ENCODE measurements at places on chromosomes 2 and 18.

DNA sequence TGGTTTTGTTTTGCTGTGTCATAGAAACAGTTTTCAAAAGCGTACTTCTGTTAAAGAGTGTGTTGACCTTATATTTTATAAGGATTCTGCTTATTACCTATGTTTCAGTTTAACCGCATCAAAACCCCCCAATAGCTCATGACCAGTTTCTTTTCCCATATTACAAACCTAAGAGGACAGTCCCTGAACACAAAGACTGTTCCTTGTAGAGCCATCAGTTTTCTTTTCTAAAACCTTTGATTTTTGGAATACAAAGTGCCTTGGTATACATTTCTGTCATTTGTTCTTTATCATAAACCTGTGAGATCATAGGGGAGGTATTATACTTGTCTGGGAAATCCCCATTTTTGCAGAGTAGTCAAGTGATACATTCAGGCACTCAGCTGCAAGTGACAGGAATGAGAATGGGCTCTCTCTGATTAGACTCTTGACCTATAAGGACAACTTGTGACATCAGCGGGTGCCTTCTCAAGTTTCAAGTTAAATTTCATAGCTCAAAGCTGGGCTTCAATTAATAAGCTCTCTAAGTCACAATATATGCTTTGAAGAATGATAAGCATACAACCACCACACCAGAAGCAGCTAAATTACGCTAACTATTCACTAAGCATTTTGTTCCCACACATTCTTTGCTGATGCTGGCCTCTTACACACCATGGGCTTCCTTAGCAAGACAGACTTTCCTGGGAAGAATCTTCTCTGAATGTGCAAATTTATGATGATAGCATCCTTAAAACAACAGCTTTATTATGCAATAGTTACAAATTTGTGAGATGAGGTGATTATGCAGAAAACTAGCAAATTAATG lies 97.5 kb upstream of the CD302 start:
- DNase-seq = no peak

DNA sequence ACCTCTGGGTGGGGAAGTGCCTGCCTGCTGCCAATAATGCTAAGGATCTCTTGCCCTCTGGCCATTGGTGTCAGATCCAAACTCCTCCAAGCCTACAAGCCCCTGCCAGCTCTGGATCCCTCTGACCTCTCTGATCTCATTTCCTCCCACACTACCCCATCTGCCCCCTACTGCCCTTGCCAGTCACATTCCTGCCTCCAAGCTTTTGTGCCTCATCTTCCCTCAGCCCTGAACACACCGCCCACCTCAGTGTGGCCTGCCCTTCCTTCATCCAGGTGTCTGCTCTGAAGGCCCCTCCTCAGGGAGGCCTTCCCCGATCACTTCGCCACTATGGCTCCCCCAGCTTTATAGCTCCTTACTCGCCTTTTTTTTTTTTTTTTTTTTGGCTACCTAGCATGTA lies 161.0 kb upstream of the GLI2 start:
- DNase-seq = no peak

- DNase-seq = no peak
Measured at GRCh38 chr2:237159006-237159911, 73.6 kb downstream of the COPS8 start.

- peak; percentile 42 for DNase-seq
Measured at GRCh38 chr18:63224630-63225029, 94.9 kb downstream of the BCL2 start.

DNA sequence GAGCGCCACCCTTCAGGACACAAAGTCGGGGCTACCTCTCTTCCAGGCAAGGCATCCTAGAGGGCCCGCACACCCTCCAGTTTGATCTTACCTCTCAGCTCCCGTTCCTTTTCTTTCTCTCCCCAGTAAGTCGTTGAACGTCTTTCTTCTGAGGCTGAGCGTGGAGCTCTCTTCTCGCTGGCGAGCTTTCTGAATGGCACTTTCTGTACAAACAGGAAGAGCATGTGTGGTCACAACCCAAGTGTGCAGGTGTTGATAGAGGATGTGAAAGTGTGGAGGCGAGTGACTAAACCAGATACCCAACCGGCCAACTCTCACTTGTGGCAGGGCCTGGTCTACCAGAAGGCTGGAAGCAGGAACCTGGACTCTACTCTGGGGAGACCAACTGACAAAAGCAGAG lies at the start of gene AFF3:
TSS of gene AFF3 (minus strand) at position 198 of the 400 bp plus-strand sequence. CDS start 38,136 bp downstream, outside the sequence.
- no peak for DNase-seq

DNA sequence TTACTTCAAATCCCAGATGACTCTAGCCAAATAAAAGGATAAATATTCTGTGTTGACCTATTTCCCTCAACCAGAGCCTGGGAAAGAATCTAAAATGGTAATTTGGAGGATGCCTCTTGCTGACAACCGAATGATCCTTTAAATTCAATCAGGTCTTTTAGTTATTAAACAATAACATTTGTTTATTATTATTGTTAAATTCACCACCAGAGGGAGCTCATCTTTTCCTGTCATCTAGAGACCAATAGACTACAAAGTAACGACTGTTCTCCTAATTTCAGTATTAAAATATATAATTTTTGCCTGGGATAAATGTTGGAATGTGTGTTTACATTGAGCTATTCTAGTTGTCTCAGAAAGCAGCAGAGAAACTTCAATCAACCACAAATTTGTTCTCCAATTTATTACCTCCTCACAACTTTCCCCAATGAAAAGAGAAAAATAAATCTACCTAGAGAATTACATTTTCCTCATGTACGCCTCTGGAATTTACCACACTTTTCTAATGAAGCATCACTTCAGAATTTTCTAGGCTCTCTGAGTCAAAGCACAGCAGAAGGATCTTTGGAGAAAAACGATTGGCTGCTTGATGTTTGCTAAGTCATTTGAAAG lies 142.7 kb downstream of the SCG2 start:
- DNase-seq = no peak

- no peak for DNase-seq
Measured at GRCh38 chr2:239118264-239118663, 270.4 kb downstream of the TWIST2 start.

GRCh38 chr2:88873620-88874019 lies 182.1 kb downstream of the RPIA start:
- no peak for DNase-seq

GRCh38 chr2:18831916-18832510 lies 242.6 kb upstream of the NT5C1B start:
- no peak for DNase-seq

- no peak for DNase-seq
Measured at GRCh38 chr2:9657083-9657482, 26.3 kb upstream of the YWHAQ start.

DNA sequence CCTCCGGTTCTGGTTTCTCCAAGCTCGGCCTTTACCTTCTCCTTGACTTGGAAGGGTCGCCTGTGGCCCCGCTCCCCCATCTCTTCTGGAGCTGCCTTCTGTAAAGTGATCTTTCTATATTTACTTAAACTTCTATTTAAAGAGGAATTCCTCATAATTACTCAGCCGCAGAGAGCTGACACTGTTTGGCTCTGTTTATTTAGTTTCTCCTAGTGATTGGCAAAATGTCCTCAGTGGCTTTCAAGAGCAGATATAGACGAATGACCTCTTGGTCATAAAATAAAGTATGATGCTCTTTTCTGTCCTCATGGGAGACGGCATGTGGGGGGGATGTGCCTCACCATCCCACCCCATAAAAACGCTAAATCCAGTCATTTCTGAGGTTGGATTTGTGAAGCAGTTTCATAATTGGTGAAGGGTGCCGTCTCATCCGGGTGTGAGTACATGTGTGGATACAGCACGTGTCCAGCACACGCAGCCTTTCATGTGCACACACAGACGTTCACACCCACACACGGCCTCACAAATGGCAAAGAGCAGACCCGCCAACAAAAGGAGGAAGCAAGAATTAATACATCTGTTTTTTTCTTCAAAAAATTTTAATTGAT lies 43.4 kb upstream of the SMAD7 start:
- no peak for DNase-seq

DNA sequence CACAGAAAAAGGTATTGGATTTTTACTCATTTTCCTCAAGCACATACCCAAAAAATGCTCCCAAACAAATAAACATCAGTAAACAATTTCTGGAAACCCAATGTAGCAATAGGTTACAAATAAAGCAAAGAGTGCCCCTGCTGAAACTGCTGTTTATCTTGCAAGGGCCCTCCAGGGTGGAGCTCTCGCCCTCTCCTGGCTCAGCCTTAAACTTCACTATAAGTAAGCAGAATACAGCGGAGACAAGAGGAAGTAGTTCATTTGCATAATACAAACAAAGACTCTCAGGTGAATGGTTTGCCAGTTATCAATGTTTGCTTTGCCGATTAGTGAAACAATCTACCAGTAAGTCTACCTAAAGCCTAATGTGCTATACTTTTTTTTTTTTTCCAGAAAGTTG lies 437.6 kb downstream of the DLGAP1 start:
- DNase-seq = no peak

DNA sequence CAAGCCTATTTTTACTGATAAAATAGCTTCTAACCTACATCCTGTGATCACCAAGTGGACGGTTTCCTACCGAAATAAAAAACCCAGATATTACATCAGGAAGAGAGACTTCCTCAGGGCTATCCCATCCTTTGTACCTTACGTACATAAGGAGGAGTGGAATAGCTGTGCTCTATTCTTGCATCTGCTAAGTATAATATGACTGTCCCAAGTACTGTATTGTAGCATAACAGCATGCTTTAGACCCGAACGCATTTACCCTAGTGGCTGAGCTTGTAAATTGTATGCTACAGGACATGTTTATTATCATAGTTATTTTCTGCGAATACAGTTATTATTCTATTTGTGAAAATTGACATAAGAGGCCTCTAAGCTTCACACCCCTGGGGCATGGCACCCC lies 302.4 kb downstream of the CLIP4 start:
- DNase-seq = no peak

- DNase-seq = no peak
Measured at GRCh38 chr2:128714851-128715312, 396.2 kb upstream of the HS6ST1 start.

DNA sequence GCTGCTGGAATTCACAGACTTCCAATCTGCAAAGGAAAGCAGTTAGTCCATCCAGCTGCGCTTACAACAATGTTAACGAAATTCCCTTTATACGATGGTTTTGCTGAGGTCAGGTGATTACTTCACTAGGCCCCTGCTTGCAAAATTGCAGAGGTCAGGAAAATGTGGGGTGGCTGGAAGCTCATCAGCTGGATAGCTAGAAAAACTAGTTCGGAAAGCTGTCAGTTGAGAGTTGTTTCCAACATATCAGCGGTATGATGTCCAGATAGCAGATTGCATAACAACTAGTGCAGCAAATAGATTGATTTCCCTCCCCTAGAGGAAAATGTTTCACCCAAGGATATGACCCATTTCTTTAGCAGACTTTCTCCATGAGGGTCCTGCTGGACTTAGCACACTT lies 2021.1 kb upstream of the CELF4 start:
- DNase-seq = no peak

DNA sequence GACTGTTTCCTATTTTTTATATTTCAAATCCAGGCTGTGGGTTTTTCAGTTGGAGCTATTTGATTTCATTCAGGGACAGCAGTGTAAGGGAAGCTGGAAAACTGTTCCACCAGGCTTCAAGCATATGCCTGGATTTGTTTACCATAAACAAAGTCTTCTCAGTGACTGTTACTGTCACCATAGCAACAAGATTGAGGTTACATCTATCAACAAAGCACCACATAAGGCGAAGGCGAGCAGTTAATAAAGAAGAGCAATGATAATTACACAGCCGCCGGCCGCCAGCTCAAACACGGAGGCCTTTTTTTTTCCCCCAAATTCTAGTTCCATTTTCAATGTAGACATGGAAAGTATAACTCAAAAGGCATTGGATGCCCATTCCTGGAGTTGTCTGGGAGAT lies 553.7 kb upstream of the SYT4 start:
- DNase-seq = no peak

GRCh38 chr2:72965770-72966450 lies 48.6 kb downstream of the EMX1 start:
- DNase-seq = no peak

- DNase-seq = no peak
Measured at GRCh38 chr2:190062053-190062452, 476 bp downstream of the MSTN start.

- no peak for DNase-seq
Measured at GRCh38 chr2:3179208-3179607, 198.4 kb downstream of the EIPR1 start.

GRCh38 chr2:133062931-133063665 lies 393.1 kb upstream of the LYPD1 start:
- no peak for DNase-seq

DNA sequence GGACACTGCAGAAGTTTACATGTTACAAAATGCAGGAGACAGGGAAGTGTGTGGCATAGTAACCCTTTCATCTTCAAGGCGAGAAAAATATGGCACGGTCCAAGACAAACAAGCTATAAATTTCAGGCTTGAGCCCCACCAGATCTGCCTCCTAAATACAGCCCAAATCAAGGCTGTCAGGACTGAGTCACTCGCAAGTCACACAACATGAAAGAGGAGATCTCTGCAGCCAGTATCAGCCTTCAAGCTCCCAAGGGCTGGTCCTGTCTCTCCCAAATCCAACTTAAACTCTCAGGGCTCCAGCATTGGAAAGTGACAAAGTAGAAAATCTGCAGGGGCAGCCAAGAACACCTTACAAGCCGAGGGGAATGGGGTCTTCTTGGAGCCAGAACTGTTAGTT lies 106.3 kb upstream of the GATA6 start:
- DNase-seq = no peak

DNA sequence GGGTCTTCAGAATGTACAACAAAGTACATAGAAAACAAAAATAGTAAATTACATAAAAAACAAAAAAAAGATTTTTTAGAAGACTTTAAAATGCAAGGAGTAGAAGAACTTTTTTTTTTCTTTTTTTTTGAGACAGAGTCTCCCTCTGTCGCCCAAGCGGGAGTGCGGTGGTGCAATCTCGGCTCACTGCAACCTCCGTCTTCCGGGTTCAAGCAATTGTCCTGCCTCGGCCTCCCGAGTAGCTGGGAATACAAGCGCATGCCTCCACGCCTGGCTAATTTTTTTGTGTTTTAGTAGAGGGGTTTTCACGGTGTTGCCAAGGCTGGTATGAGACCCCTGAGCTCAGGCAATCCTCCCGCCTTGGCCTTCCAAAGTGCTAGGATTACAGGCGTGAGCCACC lies 104.5 kb upstream of the ZC3H15 start:
- DNase-seq = no peak

DNA sequence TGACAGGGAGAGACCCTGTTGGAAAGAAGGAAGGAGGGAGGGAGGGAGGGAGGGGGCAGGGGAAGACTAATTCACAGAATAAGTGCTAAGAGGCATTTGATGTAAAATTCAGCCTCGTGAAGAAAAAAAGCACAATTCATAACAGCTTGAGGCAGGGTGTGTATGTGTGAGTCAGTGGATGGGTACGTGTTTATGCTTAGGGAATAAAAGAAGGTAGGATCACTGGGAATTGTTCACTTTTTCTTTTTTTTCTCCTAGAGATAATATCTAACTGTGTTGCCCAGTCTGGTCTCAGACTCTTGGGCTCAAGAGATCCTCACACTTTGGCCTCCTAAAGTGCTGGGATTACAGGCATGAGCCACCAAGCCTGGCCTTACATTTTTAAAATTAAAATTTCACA lies 39.2 kb downstream of the WDR33 start:
- no peak for DNase-seq
